GM12891 (cell line): ENCODE measurements at places on chromosomes 12 and 14.

DNA sequence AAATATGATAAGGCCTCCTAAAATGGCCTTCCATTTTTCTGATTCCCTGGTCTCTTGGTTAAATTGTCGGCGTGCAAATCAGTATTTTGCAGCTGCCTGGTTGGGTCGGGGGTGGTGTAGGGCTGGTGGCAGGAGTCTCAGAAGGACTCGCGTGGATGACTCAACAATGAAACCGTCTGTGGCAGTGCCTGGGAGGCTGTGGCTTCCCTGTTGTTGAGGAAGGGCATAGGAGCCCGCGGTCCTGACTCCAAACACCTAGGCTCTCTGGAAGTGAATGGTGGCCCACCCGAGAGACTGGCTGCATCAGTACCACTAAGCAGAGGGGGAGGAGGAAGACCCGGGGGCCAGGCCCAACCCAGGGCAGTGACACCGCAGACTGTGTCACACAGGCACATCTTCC, 207.9 kb downstream of the TTC7B start:
- no peak for DNase-seq

GRCh38 chr14:96052541-96053247, 13.5 kb downstream of the C14orf132 start:
- no peak for DNase-seq

- DNase-seq = no peak
Observed at GRCh38 chr12:22593864-22594263, 31.1 kb upstream of the ETNK1 start.

GRCh38 chr14:75333606-75334548, 55.2 kb downstream of the FOS start:
- peak; percentile 39 for DNase-seq

GRCh38 chr12:15928346-15928745, 17.2 kb downstream of the DERA start:
- no peak for DNase-seq

- no peak for DNase-seq
Observed at GRCh38 chr12:94941440-94941862, 62.0 kb downstream of the NDUFA12 start.

DNA sequence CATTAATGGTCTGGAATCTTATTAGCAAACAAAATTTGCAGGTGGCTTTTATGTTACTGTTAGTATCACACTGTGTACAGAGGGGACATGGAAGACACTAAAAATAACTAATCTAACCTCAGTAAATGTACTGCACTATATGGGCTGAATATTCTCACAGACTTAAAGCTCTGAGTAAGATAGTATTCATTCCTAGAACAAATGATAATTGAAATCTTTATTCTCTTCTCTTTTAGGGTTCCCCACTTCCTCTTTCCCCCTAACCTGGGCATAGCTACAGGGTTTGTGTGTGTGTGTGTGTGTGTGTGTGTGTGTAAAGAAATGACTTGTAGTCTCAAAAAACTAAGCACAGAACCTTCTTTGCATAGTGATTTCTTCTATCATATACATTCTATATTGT, 21.4 kb upstream of the HECTD1 start:
- DNase-seq = peak; percentile 41

DNA sequence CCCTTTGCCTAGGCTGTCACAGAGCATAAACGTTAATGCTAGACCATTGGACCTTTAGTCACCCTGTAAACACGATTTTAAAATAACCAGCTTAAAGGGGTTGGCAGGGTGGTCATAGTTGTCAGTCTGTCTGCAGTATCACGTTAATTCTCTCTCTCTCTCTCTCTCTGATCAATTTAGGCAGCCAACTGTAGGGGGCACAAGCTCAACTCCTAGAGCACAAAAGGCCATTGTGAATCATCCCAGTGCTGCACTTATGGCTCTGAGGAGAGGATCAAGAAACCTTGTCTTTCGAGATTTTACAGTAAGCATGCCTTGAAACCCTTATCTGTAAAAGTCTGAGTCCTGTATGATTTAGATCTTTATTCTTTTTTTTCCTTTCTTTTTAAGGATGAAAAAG, 97.1 kb downstream of the SCAF11 start:
- no peak for DNase-seq

- no peak for DNase-seq
Observed at GRCh38 chr14:39217214-39217879, 16.4 kb upstream of the MIA2 start.

DNA sequence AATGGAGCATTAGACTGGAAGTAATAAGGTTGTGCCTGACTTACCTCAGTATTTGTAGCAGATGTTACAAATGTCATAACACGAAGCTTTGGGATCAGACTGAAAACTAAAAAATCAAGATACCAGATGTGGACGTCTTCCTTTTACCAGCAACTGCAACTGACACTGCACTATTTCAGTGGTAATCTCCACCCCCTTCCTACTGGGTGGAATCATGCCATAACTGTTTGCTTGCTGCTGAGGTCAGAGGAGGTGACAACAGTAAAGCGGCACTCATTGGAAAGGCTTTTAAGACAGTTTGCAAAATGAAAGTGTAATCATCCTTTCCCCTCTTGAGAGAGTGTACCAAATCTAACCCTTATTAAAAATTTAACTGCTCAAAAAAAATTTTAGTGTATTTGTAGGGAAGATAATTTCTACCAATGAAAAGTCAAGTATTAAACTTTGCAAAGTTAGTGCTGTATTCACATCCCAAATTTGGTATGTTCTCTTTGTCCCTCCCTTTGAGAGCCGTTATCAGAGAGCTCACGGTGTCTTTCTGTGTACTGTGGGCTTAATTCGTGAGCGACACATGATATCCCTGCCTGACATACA, 420.7 kb downstream of the NPAS3 start:
- DNase-seq = no peak

DNA sequence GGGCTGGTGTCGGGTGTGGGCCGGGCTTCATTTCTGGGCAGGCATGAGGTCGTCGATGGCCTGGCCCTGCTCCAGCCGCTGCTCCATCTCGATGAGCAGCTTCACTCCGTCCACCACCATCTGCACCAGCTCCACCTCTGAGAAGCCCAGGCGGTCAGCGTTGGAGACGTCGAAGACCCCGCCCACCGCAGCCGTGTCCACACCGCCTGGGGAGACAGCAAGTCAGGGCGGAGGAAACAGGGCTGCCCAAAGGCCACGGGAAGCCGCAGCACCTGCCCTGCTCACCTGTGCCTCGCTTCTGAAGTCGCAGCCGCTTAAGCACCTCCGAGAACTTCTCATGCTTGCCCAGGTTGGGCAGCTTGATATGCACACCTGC, 2.8 kb downstream of the CKB start:
- no peak for DNase-seq

DNA sequence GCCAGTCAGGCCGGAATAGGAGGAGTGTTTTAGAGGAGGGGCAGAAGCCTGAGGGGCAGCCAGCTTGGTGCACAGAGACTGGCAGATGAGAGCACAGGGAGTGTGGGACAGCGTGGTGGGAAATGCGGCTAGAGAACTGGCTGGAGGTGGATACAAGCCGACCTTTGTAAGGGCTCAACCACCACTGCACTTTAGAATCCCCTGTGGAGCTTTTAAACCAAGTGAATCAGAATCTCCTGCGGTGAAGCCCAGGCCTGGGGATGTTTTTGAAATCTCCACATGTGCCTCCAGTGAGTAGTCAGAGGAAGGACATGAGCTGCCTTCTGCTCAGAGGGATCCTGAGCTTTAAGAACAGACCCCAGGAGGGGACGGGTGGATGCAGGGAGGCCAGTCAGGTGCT, 10.9 kb upstream of the PCED1B start:
- no peak for DNase-seq

- DNase-seq = no peak
Observed at GRCh38 chr14:95499354-95499750, 17.1 kb downstream of the SYNE3 start.

DNA sequence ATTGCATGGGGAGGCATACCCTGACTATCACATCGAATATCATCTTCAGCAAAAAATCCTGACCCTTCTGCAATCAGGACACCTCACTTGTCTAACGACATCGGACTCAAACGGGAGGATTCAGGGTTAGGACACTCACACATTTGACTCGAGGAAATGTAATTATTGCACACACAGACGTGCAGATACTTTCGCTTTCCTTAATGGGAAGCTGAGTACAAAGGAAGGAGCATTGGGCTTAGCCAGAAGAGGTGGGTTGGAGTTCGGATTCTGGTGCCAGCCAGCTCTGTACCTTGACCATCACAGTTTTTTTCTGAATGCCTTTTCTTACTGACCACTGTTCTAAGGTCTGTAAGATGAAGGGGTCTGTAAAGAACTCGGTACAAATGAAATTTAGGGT, 260.4 kb downstream of the GALC start:
- DNase-seq = no peak
